Type B pancreatic cell (in vitro differentiated cells): ENCODE measurements at places on chromosomes 6 and 20. TPM values are rescaled to one million over a fixed set of nuclear protein-coding genes. Genes with fewer than 3 reads are reported as not detected.

DNA sequence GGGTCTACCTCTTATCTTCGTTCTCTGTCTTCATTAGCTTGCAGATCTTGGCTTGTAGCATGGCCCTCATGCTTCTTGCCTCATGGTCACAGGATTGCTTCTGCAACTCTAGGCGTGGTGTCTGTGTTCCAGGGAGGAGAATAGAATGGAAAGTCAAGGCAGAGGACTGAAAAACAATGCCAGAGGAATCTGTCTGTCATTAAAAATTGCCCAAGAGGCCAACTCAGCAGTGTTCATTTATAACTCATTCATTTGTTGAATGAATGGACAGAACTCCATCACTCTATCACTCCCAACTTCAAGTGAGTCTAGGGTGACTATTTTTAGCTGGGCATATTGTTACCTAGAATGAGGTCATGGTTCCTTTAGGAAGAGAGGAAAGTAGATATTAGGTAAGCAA is 179.6 kb downstream of the UST start:
- no peak for DNase-seq

- no peak for DNase-seq
Observed at GRCh38 chr20:48904566-48905296, 16.8 kb upstream of the ARFGEF2 start.

GRCh38 chr20:57570145-57570850 is 9.4 kb downstream of the PCK1 start:
- no peak for DNase-seq

- no peak for DNase-seq
Observed at GRCh38 chr6:113375950-113376846, 480.9 kb upstream of the MARCKS start.

DNA sequence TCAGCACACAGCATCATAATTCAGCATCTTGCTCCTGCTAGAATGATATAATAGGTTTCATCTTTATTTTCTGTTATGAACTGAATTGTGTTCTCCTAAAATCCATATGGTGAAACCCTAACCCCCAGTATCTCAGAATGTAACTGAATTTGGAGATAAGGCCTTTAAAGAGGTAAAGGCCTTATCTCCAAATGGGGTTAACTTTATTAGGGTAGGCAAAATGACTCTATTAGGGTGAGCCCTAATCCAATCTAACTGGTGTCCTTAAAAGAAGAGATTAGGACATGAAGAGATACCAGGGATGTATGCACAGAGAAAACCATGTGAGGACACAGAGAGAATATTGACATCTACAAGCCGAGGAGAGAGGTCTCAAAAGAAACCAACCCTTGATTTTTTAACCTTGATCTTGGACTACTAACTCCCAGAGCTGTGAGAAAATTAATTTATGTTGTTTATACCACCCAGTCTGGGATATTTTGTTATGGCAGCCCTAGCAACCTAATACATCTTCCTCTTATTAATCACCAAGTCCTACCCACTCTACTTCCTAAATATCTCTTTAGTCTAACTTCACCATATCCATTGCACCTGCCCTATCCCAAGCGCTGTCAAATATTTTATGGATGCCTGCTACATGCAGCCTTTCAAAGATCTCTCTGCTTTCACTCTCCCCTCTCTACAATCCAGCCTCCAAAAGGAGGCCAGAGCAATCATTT is 8.5 kb upstream of the MRS2 start:
- no peak for DNase-seq

GRCh38 chr20:41046716-41047115 is 18.1 kb downstream of the TOP1 start:
- no peak for DNase-seq

DNA sequence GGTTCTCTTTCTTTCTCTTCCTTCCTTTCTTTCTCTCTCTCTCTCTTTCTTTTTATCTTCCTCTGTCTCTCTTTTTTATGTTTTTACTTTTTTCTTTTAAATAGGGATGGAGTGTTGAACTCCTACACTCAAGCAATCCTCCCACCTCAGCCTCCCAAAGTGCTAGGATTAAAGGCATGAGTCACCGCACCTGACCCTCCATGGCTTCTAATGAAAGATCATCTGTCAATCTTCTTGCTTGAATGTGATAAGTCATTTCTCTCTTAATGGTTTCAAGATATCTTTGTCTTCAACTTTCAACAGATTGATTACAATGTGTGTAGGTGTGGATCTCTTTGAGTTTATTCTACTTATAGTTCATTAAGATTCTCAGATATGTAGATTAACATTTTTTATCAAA is 25.2 kb upstream of the HLA-DOA start:
- no peak for DNase-seq

KCNQ5 gene
- 1.1 and 1.7 TPM in 2 replicates for total RNA-seq

TCF15 gene
- total RNA-seq: 0.94 TPM in 1 of 2 replicates, not detected in the other

CNBD2 gene
- total RNA-seq: 5.7 and 7.4 TPM in 2 replicates

MICB gene
- total RNA-seq: 0.14 and 0.86 TPM in 2 replicates
